Foreskin keratinocyte (primary cell): ENCODE measurements at places on chromosomes 1 and 21. TPM values are rescaled to one million over a fixed set of nuclear protein-coding genes. Genes with fewer than 3 reads are reported as not detected.

The GUCA2A gene
- total RNA-seq = not detected in 2 replicates

The TPM3 gene
- 529 and 545 TPM in 2 replicates for total RNA-seq

The EVI5 gene
- total RNA-seq = 31.5 and 38.5 TPM in 2 replicates

DNA sequence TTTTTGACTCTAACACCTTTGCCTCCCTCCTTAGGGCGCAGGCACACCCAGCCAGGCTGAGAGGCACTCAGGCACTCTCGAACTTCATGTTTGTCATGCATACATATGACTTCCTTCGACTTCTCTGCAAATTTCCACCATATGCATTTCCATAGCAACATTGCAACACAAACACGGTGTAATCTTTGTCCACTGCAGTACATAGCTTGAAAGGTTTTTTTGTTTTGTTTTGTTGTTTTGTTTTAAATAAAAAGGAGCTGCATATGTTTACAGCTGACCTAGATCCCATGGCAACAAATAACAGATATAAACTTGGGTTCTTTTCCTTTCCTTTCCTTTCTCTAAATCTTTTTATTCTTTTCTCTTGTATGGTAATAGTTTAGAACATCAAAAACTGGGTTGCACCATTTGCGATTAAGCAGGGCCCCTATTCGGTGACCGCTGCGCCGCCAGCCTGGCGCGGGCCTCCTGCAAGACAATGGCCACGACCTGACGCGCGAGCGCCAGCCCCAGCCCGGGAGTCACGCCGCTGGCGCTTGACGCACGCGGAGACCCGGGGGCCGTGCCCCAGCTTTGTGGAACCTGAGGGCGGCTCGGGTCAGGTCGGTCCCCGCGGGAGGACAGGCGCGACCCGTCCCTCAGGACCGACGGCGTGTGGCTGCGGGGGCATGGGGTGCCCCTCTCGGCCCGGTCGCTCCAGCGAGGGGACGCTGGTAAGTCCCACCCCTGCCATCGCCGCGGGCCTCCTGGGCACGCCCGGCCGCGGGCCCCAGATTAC, 35.2 kb downstream of the CCN1 start:
- DNase-seq = no peak

GRCh38 chr1:23718482-23718881, 24.8 kb upstream of the ELOA start:
- peak; percentile 20 for DNase-seq

GRCh38 chr1:77900687-77901293, 12.4 kb downstream of the NEXN start:
- DNase-seq = peak; percentile 50

GRCh38 chr1:220235462-220235861, 36.8 kb downstream of the RAB3GAP2 start:
- no peak for DNase-seq

DNA sequence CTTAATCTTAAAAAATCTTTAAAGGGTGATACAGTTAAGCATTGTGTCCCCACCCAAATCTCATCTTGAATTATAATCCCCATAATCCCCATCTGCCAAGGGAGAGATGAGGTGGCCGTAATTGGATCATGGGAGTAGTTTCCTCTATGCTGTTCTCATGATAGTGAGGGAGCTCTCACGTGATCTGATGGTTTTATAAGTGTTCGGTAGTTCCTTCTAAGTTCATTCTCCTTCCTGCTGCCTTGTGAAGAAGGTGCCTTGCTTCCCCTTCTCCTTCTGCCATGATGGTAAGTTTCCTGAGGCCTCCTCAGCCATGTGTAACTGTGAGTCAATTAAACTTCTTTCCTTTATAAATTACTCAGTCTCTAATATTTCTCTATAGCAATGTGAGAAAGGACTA, 10.7 kb downstream of the DHRS3 start:
- no peak for DNase-seq

DNA sequence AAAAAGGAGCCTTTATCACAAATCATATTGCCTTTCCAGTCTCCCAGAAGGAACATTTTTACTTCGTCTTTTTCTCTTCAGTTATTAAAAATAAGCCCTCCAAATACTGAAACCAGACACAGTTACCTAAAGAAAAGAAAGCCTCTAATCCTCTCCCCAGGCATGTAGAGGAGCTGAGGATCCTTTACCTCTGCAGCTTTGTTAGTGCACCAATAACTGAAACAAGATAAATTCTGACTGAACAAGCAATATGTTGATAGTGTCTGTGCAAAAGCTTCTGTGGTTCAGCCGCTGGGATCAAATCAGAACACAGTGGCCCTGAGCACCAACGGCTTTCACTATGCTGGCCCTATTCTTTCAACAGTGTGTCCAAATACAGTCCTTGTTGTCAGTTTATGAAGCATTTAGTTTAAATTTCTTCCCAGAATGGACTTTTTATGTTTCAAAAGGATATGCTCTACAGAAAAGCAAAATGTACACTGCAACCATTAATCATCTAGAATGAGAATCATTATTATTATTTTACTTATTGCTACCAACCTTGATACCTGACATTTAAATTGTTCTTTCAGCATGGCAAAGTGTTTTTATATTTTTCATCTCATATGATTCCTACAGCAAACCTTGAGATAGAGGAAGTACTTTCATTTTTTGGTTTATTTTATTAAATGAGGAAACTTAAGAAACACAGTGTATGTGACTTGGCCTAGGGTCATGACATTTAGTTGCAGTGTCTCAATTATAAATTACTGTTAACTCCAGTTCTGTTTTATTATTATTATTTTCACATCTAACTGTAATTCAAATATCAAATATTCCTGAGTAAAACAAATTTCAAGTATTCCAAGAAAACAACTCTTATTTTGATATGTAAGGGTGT, 217.9 kb downstream of the NEGR1 start:
- no peak for DNase-seq

GRCh38 chr21:45152265-45152746, 77.9 kb downstream of the ADARB1 start:
- no peak for DNase-seq

DNA sequence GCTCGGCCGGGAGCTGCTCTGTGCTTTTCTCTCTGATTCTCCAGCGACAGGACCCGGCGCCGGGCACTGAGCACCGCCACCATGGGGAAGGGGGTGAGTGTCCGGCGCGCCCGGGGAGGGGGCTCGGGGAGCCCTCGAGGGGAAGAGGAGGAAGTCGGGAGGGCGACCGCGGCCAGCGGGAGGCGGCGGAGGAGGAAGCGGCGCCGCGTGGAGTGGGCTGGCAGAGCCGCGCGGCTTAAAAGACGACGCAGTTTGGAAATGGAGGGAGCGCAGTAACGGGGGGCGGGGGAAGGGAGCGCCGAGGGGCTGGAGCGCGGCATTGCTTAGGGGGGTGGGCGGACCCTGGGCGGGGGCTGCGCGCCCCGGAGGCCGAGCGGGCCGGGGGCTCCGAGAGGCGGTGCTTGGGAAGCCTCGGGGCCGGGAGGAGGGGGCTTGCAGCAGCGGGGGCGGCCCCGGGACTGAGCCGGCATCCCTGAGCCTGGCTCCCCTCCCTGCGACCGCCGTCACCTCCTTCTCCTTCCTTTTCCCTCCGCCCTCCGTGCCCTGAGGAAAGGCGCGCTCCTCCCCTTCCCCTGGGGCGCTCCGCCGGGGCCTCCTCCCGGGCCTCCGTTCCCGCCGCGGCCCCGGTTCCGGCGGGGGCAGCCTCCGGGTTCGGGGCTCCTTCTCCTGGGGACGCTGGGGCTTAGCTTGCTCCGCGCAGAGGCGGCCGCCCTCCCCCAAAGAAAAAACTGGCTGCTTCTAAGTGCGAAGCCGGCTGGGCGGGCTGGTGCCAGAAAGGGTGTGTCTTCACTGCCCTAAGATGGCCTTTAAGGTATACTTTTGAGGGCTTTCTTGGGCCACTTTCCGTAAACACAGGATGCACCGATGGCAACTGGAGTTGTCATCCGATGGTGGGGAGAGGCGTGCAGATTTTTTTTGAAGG, 648 bp downstream of the ATP1A1 start:
- DNase-seq = peak; percentile 52

- no peak for DNase-seq
Measured at GRCh38 chr1:184483101-184483683, 96.4 kb downstream of the C1orf21 start.

- DNase-seq = no peak
Measured at GRCh38 chr1:109726728-109727373, 14.0 kb downstream of the GSTM3 start.

- peak; percentile 47 for DNase-seq
Measured at GRCh38 chr1:121558514-121558913, 373.7 kb downstream of the SRGAP2C start.

DNA sequence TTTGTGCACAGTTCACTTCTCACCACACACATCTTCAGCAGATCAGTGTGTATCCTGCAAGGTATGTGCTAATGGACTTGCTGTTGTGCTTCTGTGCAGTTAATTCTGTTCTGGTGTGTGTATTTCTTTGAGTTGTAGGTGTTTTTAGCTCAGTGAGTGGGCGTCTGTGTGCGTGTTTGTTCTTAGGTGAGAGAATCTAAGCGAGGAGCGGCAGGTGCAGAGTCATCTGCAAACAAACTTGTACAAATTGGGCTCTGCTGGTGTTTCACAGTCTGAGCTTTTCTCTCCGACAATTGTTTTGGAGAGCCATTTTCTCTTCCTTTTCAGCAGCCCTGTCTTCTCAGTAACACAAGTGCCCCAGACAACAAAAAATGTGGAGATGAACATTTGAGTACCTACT, 43.6 kb downstream of the ACP6 start:
- DNase-seq = no peak

DNA sequence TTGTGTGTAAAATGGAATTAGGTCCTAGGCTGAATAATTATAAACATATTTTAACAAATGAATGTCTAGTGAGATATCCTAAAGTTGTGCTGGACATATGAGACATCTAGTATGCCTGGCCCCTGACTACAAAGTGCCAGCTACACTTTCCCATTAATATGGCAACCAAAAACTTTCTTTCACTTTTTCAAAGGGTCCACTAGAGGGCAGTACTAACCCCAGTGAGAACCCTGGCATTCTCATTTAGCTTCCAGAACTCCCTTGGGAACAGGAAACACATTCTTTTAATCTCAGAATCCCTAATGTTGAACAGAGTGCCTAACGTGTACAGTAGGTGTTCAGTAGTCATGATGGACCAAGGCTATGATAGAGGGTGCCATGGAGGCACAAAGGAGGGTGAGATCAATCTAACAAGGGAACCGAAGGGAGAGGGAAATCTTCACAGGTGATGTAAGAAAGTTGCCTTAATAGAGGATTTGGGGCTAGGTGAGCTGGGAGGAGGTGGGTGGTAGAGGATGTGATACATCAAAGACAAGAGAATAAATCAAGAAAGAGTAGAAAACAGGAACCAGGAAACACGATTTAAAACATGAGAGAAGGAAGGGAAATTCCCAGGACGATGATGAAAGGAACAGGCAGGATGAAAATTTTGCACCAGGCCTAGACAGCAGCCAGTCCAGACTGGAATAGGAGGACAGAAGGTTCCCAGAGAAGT, 41.6 kb downstream of the NSL1 start:
- peak; percentile 65 for DNase-seq

DNA sequence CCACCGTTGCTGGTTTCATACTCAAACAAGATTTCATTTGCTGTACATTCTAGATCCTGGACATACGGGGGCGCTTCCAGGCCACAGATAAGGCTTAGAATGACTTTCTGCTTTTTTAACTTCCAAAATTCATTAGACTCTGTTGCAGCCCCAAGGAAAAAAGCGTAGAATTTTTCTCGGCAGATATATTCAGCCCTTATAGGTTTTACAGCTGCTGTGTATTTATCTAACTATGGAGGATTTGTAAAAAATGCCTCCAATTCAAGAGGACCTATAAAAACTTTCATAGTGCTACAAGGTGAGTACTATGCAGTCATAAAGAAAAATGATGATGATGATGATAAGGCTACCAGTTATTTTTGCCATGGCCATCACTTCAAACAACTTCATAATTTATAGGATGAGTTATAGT, 51.6 kb downstream of the SLC30A10 start:
- DNase-seq = no peak

- DNase-seq = no peak
Measured at GRCh38 chr1:67537667-67538018, 107.4 kb upstream of the SERBP1 start.

GRCh38 chr21:33027401-33028286, 1.9 kb downstream of the OLIG2 start:
- no peak for DNase-seq

GRCh38 chr1:84253891-84254290, 47.6 kb upstream of the SAMD13 start:
- peak; percentile 93 for DNase-seq

DNA sequence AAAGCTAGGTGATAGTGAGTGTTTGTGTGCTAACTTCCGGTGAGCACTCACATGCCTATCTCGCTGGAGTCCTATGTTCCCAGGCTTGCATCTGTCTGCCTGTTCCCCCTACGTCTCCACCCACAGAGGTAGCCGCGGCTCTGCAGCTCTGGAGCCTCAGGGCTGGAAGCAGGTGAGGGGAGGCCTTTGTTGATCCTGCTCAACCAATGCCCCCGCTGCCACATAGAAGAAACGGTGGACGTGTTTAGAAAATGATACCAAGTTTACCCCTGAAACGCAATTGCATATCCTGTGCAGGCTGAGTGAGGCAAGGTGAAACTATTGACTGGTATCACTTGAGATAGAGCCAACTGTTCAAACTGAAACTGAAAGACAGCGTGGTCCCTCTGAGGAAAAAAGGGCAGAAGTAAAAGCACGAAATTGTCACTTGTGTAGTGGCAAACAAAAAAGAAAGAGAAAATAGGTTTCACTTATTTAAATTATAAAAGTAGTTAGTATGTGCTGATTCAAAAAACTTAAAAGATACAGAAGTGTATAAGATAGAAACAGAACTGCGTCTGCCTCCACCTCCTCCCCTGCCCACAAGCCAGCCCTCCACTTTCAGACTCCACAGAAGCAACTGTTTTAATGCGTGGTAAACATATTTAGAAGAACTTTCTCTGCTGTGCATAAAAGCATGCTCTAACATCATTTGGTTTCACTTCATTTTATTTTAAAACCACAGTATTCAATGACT, 38.6 kb upstream of the ETS2 start:
- peak; percentile 80 for DNase-seq

DNA sequence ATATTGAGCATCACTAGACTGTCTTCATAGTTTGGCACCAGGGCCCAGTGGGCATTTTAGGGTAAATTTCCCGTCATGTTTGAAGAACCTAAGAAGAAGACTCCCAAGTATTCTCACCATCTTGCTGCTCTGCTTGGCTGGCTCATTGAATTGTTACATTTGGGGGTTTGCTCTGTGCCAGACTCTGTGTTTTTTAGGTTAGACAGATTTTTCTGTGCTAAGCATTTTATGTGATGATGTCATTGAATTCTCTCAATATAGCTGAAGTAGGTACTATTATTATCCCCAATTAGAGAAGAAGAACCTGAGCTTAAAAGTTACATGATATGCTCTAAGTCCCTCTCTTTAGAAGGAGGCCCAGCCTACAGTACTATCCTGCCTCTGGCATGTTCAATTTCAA, 28.0 kb upstream of the DNASE2B start:
- DNase-seq = no peak

GRCh38 chr1:8359617-8360481, 41.9 kb downstream of the SLC45A1 start:
- DNase-seq = no peak
